ENCODE measurements at places on chromosomes 2 and 18.

GRCh38 chr18:47253101-47253654 lies 1.7 kb upstream of the SKOR2 start:
- DNase-seq = no peak

DNA sequence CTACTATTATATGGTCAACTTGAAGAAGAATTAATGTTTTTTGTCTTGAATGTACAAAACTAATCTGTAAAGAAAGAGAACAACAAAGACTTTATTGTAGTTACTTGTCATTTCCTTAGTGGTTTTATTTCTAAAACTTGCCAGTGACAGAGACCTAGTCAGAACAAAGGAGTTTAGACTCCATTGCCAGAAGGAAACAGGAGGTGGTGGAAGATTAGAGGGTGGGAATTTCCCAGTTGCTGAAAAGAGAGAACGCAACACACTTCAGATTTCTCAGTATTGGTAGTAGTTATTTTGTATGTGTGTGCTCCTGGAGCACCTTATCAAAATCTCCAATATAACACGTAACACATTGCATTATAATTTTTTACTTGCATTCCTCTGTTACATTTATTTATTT lies 81.4 kb downstream of the CDCA7 start:
- DNase-seq = no peak

GRCh38 chr18:23453680-23454058 lies 582 bp downstream of the RIOK3 start:
- DNase-seq = peak; percentile 7

DNA sequence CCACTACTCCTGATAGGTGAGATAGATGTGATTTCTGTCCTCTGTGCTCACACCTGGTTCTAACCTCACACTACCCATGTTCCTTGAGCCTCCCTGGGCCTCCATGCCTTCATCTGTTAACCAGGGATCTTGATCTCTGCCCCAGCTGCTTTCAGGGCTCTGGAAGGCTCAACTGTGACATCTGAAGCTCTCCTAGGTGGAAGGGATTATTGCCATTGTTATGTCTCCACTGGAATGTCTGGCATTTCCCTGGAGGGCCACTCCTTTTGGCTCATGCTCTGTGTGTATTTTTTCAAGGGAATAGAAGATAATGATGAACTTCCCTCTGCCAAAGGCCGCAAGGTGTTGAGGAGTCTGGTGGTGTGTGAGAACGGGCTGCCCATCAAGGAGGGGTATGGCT lies 41.2 kb downstream of the PCARE start:
- DNase-seq = no peak

- DNase-seq = no peak
These were observed 53.4 kb downstream of the FHOD3 start for GRCh38 chr18:36350839-36351469.

GRCh38 chr2:217444509-217444908 lies 558.3 kb downstream of the TNS1 start:
- no peak for DNase-seq

DNA sequence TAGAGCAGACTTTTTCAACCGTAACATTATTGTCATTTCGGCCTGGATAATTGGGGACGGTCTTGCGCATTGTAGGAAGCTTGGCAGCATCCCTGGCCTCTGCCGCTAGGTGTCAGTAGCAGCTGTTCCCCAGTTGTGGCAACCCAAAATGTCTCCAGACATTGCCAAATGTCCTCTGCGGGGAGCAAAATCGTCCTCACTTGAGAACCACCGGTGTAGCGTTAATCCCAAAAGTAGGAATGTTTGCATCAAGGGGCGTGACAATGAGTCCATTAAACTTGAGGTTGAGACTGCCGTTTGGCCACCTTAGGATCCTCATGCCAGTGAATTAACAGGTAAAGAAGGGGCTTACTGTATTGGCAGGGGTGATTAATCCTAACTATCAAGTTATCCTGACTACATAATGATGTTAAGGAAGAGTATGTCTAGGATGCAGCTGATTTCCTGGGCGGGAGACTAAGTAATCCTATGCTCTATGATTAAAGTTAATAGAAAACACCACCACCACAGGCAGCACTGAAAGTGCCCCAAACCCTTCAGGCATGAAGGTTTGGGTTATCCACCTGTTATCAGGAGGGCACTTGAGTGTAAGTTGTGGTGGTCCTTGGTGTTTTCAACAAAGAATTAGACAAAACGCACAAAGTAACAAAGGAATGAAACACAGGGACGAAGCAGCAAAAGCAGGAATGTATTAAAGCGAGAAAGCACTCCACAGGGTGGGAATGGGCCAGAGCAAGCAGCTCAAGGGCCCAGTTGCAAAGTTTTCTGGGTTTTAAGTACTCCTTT lies 4.9 kb upstream of the ZC3H8 start:
- DNase-seq = peak; percentile 66

GRCh38 chr2:97936199-97936598 lies 59.5 kb downstream of the TMEM131 start:
- DNase-seq = no peak

DNA sequence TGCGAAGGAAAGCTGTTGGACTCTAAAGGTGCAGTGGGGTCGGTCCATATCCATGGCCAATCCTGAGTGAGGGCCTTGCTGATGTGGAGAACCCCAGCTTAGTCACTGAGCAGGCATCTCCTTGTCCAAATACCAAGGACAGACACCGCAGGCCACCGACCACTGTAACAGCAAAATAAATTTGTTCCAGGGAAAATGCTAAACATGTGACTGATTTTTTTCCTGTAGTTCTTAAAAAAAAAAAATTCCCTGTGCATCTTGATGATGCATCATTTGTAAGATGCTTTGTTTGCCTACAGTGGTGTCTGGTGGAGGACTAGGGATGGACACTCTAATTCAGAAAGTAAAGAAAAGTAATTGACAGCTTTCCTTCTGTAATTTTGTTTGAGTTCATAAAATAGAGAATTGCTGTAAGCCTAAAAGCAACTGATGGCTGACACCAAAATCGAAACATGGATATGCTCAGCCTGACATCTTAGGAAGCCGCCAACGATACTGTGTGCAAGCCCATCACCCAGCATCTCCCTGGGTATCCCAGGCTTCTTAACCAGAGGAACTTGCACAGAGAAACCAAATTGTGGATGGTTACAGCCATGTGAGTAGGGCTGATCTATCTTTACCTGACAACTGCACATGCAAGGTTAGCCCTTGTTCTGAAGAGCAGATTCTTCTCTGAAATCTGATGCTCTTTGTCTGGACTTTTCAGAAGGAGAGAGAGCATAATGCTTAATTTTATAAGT lies 188.6 kb downstream of the ARL4C start:
- DNase-seq = no peak

DNA sequence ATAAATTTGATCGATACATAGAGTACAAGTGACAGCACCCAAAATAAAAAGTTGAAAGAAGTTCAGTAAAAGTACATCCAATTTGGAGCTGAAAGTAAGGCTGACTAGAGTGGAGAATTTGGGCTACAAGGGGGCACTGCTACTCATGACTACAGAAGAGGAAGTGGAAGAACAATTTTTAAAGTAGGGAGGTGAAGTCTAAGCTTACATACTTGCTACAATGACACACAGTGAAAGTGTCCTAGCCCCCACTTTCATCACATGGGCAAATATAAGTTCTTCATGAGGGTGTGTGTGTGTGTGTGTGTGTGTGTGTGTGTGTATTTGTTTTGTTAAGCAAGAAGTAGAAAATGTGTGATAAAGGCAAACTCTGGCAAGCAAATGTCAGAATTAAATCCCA lies 45.7 kb downstream of the MAP3K2 start:
- no peak for DNase-seq

GRCh38 chr2:11342551-11343367 lies 1.7 kb downstream of the ROCK2 start:
- no peak for DNase-seq

- no peak for DNase-seq
These were observed 98.6 kb downstream of the LNPK start for GRCh38 chr2:175903384-175903936.

GRCh38 chr2:15298770-15299169 lies 262.4 kb downstream of the NBAS start:
- no peak for DNase-seq

DNA sequence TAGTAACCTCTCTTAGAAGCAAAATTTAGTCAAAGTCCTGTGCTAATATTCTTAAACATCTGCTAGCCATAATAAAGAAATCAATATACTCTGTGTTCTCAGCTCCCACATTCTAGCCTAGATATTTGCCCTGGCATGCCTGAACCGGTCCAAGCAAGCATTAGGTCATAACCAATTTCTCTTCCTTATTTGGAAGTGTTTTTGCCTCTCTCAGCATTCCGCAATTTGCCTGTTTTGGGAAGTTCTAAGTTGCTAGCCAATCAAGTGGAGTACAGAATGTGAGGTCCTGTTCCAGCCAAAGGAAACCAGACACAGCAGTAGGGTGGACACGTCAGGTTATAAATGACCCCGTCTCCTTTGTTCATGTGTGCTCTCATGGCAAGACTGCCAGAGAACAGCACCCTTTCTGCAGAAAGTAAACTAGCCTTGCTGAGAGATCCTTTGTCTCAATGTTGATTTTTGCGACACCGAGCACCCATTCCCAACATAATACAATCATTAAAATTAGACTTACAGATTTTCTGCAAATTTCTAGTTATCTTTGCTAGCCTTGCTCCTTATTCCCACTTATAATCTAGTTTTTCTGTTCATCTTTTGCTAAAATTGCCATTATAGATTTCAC lies 13.0 kb upstream of the SULT1C4 start:
- no peak for DNase-seq

DNA sequence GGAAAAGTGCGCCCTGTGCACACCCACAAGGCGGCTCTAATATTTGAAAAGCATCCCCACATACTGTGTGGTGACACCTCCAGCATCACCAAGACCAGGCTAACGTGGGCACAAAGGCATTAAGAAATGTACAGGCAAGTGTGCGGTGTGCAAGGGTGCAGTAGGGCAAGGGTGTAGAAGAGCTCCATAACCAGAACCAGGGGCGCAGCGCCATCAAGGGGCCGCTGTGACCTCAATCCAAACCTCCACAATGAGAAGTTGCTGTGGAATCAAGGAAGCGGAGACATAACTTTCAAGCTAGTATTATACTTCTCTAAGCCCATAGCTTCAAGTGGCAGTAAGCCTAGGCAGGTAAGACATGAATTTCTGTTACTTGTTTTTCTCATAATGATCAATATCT lies 13.0 kb downstream of the L3MBTL4 start:
- no peak for DNase-seq

- DNase-seq = no peak
These were observed 420.7 kb upstream of the SALL3 start for GRCh38 chr18:78558948-78559347.

GRCh38 chr18:61954096-61954746 lies 61.4 kb upstream of the RNF152 start:
- DNase-seq = no peak

- DNase-seq = no peak
These were observed 4.8 kb upstream of the IGFBP5 start for GRCh38 chr2:216700088-216700567.

DNA sequence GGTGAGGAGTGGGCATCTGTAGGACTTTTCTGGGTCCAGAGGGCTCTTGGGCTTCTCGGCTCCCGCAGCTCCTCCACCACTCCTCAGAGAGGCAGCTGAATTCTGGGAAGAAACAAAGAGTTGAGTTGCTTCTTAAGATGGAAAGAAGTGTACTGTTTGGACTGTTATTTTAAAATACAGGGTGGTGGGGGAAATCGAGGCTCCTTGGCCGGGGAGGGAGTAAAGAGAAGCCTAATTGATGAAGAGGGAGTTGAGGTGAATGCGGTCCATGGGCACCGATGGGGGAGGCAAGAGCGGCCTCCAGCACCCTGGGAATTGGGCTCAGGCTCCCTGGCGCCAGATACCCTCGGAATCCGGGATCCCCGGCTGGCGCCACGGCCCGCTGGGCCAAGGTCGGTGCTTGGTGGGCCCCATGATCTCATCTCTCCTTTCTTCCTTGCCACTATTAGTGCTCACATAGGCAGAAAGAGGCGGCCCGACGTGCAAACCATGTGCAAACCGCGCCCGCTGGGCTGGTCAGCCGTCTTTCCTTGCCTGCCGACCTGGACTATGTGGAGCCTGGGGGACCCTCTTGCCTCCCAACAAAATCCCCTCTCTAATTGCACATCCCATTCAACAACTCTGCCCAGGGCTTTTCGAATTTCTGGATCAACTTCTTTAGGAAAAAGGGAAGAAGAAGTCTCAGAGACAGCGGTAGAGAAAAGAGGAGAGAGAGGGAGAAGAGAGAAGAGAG lies 604 bp upstream of the SIX3 start:
- DNase-seq = no peak

DNA sequence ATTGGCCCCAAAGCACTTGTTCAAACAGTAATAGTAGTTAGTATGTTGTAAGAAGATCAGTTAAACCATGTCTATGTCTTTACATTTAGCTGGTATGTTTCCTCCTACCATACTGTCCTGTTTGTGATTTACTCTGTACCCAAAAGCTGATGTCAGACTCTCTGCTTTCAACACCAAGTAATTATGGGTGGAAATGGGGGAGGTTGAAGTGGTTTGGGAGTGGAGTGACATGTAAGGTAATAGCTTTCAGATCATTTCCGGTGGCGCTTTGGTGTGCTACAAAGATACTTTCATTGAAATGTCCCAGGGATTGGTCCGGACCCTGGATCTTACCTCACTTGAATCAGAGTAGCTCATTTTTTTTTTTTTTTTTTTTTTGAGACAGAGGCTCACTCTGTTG lies 39.7 kb upstream of the TGIF1 start:
- no peak for DNase-seq

DNA sequence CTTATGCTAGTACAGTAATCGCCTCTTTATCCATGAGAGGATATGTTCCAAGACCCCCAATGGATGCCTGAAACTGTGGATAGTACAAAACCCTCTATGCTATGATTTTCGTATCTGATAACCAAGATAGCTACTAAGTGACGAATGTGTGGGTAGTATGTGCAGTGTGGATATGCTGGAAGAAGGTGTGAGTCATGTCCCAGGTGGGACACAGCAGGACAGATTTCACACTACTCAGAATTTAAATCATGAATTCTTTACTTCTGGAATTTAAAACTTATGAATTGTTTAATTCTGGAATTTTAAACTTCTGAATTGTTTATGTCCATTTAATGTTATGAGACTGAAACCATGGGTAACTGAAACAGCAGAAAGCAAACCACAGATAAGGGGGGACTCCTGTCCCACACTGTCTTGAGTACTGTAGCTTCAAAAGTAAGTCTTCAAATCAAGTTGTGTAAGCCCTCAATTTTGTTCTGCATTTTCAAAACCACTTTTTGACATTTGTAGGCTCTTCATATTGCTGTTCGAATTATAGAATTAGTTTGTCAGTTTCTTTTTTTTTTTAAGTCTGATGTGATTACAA lies 116.0 kb downstream of the LTBP1 start:
- no peak for DNase-seq

DNA sequence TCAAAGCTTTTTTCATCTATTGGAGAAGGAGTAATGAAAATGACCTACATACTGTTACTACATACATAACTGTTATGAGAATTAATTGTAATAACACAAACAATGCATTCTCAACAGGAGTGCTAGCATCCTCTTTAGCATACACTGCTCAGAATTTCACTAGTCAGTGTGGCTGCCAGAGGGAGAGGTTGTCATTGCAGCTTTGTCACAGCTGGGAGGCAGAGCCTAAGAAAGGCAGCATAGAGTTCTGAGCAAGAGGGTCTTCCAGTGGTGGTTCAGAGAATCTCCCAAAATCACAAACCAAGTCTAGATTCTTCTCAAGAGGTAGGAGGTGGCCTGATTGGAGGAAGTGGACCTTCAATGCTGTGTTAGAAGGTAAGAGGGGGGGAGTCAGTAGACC lies 286.7 kb upstream of the CYRIA start:
- no peak for DNase-seq

GRCh38 chr2:191148791-191149190 lies 2.0 kb downstream of the STAT4 start:
- no peak for DNase-seq

GRCh38 chr2:66919286-66919685 lies 477.8 kb upstream of the ETAA1 start:
- no peak for DNase-seq

Measured in hippocampal formation (tissue), 2 donors.